ENCODE measurements at places on chromosomes 16 and 17.

GRCh38 chr17:29572691-29573557, 4.4 kb downstream of the TP53I13 start:
- DNase-seq, result no peak

DNA sequence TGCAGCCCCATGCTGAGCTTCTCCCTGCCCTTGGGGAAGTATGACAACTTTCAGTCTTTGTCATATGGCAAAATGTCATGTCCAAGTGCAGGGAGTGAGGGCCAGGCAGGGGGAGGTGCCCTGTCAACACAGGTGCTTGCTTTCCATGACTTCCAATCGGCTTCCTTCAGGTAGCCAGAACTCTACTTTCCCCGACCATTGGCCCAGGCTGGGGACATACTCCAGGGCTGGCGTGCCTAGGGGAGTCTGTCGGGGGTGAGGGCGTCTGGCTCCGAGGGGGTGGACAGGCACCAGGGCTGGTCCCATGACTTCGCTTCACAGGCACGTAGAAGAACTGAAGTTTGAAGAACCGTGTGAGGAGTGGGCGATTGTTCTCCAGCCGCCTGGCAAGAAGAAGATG, 19.8 kb upstream of the PIK3R6 start:
- DNase-seq, result no peak

GRCh38 chr17:45091778-45092425, 30.8 kb downstream of the NMT1 start:
- DNase-seq, result no peak

GRCh38 chr16:30787613-30788378, 791 bp upstream of the ZNF629 start:
- no peak for DNase-seq

DNA sequence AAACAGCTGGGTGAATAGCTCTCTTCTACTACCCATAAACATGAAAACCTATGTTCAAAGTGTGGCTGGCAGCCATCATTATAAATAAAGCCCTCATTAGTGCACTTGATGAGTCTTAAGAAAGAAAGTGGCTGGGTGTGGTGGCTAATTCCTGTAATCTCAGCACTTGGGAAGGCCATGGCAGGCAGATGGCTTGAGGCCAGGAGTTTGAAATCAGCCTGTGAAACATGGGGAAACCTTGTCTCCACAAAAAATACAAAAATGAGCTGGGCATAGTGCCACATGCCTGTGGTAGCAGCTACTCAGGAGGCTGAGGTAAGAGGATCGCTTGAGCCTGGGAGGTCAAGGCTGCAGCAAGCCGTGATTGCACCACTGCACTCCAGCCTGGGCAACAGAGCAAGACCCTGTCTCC, 28.3 kb upstream of the APPBP2 start:
- no peak for DNase-seq

GRCh38 chr16:21584817-21585216, 14.6 kb upstream of the METTL9 start:
- DNase-seq, result no peak
